Osteoblast (primary cell): ENCODE measurements at places on chromosomes 5 and 9. TPM values are rescaled to one million over a fixed set of nuclear protein-coding genes. Genes with fewer than 3 reads are reported as not detected.

DNA sequence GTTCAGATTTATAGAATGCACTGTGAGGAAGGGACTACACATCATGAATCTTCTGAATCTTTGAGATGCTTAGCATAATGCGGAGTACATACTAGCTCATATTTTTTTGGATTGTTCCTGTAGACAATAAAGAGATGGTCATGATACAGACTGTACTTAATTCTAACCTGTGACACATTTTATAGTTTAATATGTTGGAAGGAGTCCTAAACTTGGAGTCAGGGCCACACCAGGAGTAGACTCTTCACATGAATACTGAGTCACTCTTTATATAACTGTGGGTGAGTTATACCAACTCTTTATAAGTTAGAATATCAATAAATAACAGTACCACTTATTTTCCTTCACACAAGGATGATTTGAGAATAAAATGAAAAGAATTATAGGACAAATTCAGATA is 16.9 kb downstream of the C9orf85 start:
- H3K4me3 ChIP-seq, result no peak overlapping the region
- no peaks in the 10 kb centered on the region for H3K27me3 ChIP-seq

DNA sequence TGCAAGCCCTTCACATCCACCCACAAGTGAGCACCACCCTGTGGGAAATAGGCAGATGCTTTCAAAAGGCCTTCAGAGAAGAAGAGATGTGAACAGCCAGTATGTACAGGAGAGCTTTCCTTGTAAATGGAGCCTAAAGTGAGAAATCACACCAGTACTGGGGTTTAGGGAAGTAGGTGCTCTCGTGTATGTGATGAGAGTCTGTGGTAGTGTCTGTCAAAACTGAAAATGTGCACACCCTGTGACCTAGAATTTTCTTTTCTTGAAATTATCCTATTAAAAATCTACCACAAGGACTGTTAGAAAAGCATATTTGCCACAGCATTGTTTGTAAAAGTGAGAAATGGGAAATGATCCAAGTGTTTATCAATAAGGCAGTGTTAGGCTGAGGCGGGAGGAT is 16.6 kb downstream of the OTULINL start:
- peaks cover 17% of the 10 kb centered on the region for H3K27me3 ChIP-seq
- H3K27ac ChIP-seq, result no peak overlapping the region
- no peaks in the 10 kb centered on the region for H3K4me1 ChIP-seq

The NUTM2G gene
- total RNA-seq, result not detected in 2 replicates

The SLC45A2 gene
- total RNA-seq, result 0.36 and 0.59 TPM in 2 replicates

The UHRF2 gene
- total RNA-seq, result 81.3 and 84.3 TPM in 2 replicates

- no peaks in the 10 kb centered on the region for H3K4me1 ChIP-seq
- DNase-seq, result no peak
- no peak overlapping the region for H3K4me3 ChIP-seq
- H3K27me3 ChIP-seq, result no peaks in the 10 kb centered on the region
- no peaks in the 10 kb centered on the region for H3K36me3 ChIP-seq
Measured at GRCh38 chr5:168055961-168056360, 235.5 kb upstream of the WWC1 start.

The IL3 gene
- not detected in 2 replicates for total RNA-seq

DNA sequence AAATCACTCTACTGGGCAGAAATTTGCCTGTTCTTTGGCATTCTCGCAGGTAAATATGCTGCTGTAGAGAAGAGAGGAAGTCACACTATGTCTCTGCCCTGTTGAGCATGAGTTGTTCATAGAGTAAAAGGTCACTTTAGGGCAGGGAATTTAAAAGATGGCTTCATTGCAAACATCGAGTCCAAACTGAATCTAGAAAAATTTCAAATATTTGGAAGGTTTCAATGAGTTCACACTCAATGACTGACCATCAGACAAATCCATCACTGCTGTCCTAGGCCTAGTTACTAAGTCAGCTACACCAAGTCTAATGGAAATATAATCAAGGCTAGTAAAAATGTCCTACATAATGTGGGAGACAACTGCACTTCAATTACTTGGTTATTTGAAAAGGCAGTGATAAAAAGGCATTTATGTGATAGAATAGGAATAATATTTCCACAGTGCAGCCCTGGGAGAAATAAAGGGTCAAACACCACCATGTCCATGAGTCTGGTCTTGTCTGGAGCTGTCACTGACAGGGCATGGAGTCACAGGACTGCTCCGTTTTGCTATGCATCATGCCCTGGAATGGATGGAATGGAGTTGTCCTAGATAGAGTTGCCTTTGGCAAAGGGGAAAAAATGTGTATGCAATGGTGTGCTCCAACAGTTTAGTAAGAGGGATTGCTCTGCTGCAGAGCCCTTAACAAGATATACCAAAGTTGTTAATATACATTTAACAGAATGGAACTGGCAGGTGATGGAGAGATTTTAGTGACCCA is 218.5 kb upstream of the DAPK1 start:
- H3K27ac ChIP-seq, result peak overlapping the region; percentile 72
- H3K4me1 ChIP-seq, result peaks cover 52% of the 10 kb centered on the region
- H3K27me3 ChIP-seq, result no peaks in the 10 kb centered on the region
- H3K36me3 ChIP-seq, result no peaks in the 10 kb centered on the region
- no peak for DNase-seq

The SOHLH1 gene
- not detected in 2 replicates for total RNA-seq

DNA sequence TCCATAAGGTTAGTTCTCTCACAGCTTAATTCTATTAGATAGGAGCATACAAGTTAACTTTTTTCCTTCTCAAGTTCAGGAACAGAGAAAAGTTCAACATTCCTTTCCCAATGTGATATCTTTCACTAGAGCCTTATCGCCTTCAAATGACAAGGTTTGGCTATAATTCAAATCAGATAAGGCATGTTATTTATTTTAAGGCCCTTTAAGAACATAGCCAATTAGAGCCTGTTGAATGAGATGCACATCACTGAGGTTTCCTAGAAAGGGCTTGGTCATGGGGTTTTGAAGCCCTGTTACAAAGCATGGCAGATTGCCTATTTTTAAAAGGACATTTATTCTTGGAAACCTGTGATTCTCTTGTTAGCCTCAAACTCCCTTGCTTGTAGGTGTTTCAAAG is 123.4 kb downstream of the BASP1 start:
- no peak overlapping the region for H3K27ac ChIP-seq
- H3K27me3 ChIP-seq, result peaks cover 2% of the 10 kb centered on the region
- H3K36me3 ChIP-seq, result no peaks in the 10 kb centered on the region
- H3K4me1 ChIP-seq, result peaks cover 6% of the 10 kb centered on the region
- peak; percentile 69 for DNase-seq

GRCh38 chr9:33197279-33198152 is 30.4 kb upstream of the B4GALT1 start:
- H3K4me1 ChIP-seq, result peaks cover 25% of the 10 kb centered on the region
- no peaks in the 10 kb centered on the region for H3K27me3 ChIP-seq
- DNase-seq, result no peak

DNA sequence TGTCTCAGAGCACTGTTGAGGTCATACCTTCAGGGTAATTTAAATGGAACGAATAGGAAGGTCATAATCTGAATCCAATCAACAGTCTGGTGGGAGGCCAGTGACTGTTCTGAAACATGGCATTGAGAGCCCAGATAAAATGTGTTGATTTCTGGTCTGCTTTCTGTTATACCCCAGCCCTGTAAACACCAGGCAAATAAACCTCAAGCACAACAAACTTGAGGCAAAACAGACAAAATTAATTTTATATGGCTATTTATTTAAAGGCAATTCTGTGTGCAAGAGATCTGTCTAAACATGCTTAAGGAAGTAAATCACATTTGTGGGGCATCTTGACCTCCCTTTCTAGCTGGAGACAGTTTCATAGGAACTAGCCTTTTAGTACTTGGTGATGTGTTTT is 140.9 kb upstream of the SPEF2 start:
- no peak overlapping the region for H3K27ac ChIP-seq
- peaks cover 6% of the 10 kb centered on the region for H3K4me1 ChIP-seq
- H3K27me3 ChIP-seq, result no peaks in the 10 kb centered on the region
- H3K36me3 ChIP-seq, result no peaks in the 10 kb centered on the region

- H3K27me3 ChIP-seq, result no peaks in the 10 kb centered on the region
- H3K4me1 ChIP-seq, result no peaks in the 10 kb centered on the region
- H3K36me3 ChIP-seq, result no peaks in the 10 kb centered on the region
- no peak overlapping the region for H3K27ac ChIP-seq
Measured at GRCh38 chr5:31626156-31626555, 12.8 kb upstream of the PDZD2 start.

GRCh38 chr5:39578887-39579497 is 154.2 kb upstream of the DAB2 start:
- DNase-seq, result no peak
- peaks cover 10% of the 10 kb centered on the region for H3K4me1 ChIP-seq
- no peak overlapping the region for H3K27ac ChIP-seq
- peaks cover 13% of the 10 kb centered on the region for H3K27me3 ChIP-seq
- no peaks in the 10 kb centered on the region for H3K36me3 ChIP-seq

The ENTREP1 gene
- under 0.01 TPM in 2 replicates for total RNA-seq

The SKP2 gene
- total RNA-seq, result 17.7 and 20.6 TPM in 2 replicates

DNA sequence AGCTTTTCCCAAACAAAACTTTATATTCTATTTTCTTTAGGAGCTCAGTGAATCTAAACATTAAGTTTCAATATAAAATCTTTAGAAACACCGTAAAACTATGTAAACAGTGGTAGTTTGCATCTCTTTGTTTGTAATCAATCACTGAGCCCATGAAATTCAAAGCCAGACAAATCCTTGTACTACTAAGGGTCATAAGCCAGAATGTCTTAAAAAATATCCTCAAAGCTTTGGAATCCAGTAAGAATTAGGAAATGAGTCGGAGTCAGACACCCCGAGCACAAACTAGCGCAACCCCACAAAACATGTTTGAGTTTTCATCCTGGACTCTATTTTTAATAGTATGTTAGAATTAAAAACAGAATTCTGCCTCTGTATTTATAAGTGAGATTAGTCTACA is 153.8 kb downstream of the HSPA4 start:
- H3K27ac ChIP-seq, result no peak overlapping the region
- no peaks in the 10 kb centered on the region for H3K4me1 ChIP-seq
- H3K36me3 ChIP-seq, result no peaks in the 10 kb centered on the region
- H3K27me3 ChIP-seq, result peaks cover 7% of the 10 kb centered on the region
- no peak overlapping the region for H3K4me3 ChIP-seq

DNA sequence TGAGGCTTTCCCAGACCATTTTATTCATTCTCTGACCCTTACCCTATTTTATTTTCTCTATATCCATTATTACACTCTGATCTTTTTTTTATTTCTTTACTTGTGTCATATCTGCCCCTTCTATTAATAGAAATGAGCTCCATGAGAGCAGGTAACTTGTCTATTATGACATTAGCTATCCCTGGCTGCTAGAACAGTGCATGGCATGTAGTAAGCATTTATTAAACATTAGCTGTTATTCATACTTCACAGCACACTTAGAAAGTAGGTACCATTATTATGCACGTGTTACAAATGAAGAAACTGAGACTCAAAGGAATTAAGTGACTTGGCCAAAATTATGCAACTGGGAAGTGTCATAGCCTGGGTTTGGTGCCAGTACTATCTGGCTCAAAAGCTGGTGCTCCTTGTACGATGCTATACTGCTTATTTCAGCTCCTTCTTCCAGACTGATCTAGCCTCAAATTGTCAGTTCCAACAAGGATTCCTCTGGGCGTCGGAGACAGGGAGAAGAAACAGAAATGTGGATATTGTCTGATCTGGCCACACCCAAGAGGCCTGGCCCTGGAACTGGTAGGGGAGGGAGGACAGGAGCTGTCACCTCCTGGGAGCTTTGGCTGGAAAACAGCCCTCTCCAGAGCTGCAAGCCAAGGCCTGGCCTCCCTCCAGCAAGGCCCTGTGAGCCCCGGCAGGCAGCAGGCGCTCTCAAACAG is 10.8 kb upstream of the NIPAL4 start:
- H3K4me3 ChIP-seq, result no peak overlapping the region
- H3K27ac ChIP-seq, result no peak overlapping the region
- no peaks in the 10 kb centered on the region for H3K4me1 ChIP-seq
- DNase-seq, result no peak
- no peaks in the 10 kb centered on the region for H3K36me3 ChIP-seq
- H3K27me3 ChIP-seq, result no peaks in the 10 kb centered on the region

GRCh38 chr5:14299666-14300065 is 156.5 kb downstream of the TRIO start:
- no peaks in the 10 kb centered on the region for H3K27me3 ChIP-seq
- H3K36me3 ChIP-seq, result peaks cover 77% of the 10 kb centered on the region

The BARX1 gene
- 8.5 and 15.6 TPM in 2 replicates for total RNA-seq

DNA sequence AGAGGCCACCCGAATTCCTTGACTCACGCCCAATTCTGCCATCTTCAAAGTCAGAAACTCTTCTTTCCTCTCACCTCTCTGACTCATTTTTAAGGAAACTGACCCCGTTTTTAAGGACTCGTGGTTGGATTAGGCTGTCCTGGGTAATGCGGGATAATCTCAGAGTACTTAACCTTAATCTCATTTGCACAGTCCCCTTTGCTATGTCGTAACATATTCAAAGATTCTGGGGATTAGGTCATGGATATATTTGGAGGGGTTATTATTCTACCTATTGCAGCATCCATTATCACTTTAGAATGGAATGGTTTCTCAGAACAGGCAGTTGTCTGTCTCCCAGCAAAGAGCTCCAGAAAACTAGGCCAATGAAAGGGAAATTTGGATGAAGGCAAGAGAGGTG is 80.8 kb upstream of the IL12B start:
- no peak for DNase-seq
- H3K4me1 ChIP-seq, result no peaks in the 10 kb centered on the region
- H3K27me3 ChIP-seq, result no peaks in the 10 kb centered on the region
- no peaks in the 10 kb centered on the region for H3K36me3 ChIP-seq
- H3K4me3 ChIP-seq, result no peak overlapping the region
- H3K27ac ChIP-seq, result no peak overlapping the region

DNA sequence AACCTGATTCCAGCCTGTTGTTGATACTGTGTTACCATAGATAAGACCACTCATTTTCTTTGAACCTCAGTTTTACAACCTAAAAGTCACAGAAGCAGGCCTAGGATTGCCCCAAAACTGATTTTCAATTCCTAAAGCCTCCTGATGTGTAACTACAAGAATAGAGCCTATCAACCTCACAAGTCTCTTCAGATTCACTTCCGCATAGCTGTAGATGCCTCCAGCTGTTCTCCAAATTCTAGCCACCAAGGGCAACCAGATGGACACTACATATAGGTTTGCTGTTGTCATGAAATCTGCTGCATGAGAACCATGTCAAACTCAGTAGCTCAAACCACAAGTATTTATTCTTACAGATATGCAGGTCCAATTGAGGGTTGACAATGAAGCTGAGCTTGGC is 143.5 kb downstream of the SPATA31D1 start:
- no peak for DNase-seq
- H3K27ac ChIP-seq, result no peak overlapping the region
- no peaks in the 10 kb centered on the region for H3K27me3 ChIP-seq
- no peaks in the 10 kb centered on the region for H3K36me3 ChIP-seq
- peaks cover 13% of the 10 kb centered on the region for H3K4me1 ChIP-seq
- no peak overlapping the region for H3K4me3 ChIP-seq

The NUDT12 gene
- total RNA-seq, result 14.7 and 16.3 TPM in 2 replicates

The IQGAP2 gene
- 0.29 and 0.36 TPM in 2 replicates for total RNA-seq

The OBP2B gene
- total RNA-seq, result not detected in 2 replicates

DNA sequence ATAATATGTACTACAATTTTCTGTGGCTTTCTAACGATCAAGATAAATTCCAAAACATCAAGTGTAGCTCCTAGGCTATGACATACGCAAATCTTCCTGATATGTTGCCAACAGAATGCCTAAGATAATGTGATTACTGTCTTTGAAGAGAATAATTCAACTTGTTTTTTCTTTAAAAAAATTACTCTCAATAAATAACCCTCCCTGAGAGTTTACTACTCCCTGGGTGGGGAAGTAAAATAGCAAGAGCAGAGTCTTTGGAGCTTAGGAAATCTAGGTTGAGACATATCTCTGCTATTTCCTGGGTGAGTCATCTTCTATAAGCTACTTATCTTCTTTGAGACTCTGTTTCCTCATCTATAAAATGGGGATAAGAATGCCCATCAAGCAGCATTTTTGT is 201.2 kb downstream of the ACTL7B start:
- H3K36me3 ChIP-seq, result no peaks in the 10 kb centered on the region
- H3K4me1 ChIP-seq, result peaks cover 8% of the 10 kb centered on the region
